ENCODE measurements at places on chromosomes 7 and 10.

DNA sequence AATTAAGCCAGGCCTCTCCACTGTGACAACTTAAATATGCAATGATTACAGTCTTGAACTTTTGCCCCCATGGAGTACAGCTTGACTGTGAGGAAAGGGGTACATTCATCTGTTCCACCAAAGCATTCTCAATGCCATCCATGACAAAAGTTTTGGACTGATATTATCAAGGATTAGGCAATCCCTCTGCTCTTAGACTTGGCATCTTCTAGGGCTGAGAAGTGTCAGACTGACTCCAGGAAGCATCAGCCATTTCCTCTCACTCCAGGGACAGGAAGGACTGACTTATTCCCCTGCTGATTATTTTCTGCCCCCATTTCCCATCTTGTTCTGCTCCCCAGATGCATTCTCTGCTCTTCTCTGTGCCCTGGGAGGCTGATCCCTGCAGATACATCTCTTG lies 69.7 kb downstream of the ZNF365 start:
- no peak for DNase-seq

DNA sequence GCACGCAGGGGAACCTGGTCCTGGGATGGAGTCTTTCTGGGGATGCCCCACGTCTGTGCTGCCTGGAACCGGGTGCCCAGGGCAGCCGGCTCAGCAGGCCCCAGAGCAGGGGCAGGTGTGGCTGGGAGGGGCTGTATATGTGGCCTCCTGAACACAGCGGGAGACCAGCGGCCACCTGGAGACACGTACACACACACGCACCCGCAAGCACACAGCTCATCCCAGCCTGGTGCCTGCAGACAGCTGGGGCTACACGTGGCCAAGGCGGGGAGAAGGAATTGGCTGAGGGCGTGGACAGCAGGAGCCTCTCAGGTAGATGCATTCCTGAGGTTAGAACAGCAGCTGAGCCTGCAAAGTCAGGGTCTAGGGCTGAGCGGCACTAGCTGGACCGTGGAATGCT lies 14.0 kb downstream of the ADAM8 start:
- peak; percentile 77 for DNase-seq

DNA sequence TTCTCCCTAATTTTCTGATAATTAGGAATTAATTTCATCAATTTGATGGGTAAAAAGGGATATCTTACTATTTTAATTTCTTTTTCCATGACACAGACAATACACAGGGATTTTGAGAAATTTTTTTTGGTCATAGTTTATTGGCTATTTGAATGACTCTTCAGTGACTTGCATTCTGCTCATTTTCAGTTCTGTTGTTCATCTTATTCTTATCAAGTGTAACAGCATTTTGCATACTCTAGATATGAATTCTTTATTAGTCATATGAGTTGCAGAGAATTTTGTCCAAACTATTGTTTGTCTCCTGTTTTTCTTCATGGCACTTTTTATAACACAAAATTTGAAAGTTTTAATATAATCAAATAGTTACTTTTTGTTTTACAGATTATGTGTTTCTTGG lies 41.7 kb downstream of the MKLN1 start:
- no peak for DNase-seq

DNA sequence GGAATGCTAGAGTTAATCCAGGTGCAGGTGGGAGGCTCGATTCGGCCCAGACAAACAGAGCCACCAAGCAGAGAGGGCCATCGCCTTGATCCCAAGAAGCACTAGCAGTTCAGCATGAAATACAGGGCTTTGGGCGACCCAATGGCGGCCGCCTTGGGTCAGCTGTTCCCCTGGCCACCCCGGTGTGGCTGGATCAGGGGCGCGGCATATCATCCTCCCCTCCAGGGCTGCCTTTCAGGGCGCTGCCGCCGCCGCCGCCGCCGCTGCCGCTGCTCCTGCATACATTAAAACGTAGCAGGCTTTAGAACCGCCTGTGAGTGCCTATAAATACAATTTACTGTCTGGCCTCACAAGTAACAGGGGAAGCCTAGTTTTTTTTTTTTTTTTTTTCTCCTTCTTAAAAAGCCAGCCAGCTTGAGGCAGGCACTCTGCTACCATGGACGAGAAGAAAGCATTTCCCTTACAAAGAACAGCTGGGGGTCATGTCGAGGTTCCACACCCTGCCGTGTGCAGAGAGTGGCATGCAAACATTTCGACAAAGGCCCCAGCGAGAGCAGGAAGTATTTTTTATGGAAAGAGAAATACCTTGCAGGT lies 57.7 kb upstream of the EFCAB10 start:
- DNase-seq, result peak; percentile 46

GRCh38 chr10:25157650-25158049 lies 17.2 kb upstream of the GPR158 start:
- no peak for DNase-seq

GRCh38 chr7:147803606-147804005 lies 787.0 kb upstream of the C7orf33 start:
- DNase-seq, result no peak

DNA sequence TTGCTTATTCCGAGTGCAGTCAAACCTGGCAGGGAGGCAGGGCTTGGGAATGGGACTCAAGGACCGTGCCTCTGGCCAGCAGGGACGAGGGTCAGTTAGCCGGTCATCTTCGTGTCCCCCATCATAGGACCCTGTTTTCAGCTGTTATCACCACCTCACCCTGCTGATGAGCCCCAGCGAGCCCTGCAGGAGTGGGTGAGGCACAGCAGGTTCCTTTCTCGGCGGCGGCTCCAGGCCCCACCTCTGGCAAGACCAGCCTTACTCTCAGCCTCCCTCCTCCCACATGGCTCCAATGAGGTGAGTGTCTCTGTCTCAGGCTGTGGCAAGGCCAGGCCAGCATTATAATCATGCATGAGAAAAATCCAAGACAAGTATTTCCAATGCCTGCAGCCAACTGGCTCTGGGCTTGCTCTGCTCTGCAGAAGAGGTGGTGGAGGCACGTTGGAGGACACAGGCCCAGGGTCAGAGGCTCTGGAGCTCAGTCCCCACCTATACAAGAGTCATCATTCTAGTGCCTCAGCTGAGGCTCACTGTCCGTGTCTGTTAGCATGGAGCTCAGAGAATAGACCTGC lies 15.7 kb downstream of the PKD1L1 start:
- no peak for DNase-seq

DNA sequence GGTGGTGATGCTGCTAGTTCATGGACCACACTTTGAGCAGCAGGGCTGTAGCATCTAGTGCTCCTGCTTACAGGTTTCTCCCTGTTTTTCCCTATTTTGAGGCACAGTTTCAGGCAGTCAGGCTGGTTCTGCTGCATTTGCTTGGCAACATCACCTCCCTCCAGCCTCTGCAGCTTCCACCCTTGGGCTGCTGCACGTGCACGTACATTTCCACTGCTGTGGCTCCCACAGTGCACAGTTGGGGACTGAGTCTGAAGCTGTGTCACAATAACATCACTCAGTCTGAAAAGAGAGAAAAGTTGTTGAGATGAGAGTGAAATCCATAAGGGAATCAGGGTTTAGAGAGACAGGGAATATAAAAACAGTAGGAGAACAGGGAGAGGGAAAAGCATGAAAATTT lies 230.7 kb upstream of the FZD1 start:
- no peak for DNase-seq

- no peak for DNase-seq
Measured at GRCh38 chr7:121761399-121761798, 111.6 kb upstream of the PTPRZ1 start.

DNA sequence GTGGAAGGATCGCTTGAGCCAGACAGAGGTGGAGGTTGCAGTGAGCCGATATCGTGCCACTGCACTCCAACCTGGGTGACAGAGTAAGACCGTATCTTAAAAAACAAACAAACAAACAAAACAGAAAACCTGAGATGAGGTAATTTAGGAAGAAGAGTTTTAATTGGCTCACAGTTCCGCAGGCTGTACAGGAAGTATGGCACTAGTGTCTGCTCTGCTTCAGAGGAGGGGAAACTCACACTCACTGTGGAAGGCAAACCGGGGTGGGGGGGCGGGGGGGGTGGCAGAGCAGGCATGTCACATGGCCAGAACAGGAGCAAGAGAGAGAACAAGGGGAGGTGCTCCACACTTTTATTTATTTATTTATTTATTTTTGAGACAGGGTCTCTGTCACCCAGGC lies 5.1 kb downstream of the UBE2D4 start:
- DNase-seq, result no peak

- DNase-seq, result peak; percentile 78
Measured at GRCh38 chr7:75866489-75867389, 12.1 kb upstream of the RHBDD2 start.

GRCh38 chr7:69880840-69881239 lies 282.6 kb downstream of the AUTS2 start:
- peak; percentile 63 for DNase-seq

DNA sequence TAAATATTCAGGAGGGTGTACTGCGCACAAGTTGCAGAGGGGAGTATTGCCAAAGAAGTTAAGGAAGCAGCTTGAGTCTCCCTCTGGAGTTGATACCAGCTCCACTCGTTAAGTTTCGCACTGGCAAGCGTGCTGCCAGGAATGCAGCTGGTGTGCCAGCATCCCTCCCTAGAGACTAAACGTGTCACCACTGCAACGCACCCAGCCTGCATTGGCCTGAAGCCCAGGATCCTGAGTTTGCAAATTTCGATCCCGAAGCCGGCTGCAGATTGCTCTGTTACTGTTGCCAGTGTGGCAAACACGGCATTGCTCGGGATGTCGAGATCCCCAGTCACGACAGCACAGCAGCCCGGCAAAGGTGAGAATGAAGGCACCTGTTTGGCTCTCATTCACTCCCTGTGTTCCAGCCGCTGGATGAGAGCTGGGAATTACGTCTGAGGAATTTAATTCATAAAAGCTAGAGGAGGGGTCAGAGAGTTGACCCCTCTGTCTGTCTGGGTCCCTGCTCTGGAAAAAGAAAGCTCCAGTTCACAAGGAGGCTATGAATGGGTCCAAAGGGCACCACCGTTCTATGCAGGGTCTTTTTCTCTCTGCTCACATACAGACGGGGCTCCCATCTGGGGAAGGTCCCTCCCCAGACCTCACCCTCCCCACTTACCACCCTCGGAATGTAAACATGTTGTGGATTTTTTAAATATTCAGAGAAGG lies 61.0 kb downstream of the NRP1 start:
- no peak for DNase-seq

DNA sequence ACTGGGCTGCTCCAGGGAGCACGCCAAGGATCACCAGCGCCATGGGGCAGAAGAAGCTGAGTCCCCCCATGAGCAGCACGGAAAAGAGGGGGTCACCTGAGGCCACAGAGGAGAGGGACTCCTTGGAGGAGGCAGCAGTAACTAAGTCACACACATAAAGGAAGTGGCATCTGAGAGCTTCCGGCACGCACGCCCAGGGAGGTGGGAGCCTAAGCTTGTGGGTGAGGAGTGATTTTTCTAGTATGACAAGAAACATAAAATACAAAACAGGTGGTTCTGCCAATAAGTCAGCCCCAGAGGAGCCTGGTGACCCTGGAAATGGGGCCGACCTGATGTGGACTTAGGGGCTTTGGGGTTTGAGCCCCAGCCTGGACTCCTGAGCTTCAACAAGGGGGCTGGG lies 60.8 kb downstream of the CARD11 start:
- no peak for DNase-seq

DNA sequence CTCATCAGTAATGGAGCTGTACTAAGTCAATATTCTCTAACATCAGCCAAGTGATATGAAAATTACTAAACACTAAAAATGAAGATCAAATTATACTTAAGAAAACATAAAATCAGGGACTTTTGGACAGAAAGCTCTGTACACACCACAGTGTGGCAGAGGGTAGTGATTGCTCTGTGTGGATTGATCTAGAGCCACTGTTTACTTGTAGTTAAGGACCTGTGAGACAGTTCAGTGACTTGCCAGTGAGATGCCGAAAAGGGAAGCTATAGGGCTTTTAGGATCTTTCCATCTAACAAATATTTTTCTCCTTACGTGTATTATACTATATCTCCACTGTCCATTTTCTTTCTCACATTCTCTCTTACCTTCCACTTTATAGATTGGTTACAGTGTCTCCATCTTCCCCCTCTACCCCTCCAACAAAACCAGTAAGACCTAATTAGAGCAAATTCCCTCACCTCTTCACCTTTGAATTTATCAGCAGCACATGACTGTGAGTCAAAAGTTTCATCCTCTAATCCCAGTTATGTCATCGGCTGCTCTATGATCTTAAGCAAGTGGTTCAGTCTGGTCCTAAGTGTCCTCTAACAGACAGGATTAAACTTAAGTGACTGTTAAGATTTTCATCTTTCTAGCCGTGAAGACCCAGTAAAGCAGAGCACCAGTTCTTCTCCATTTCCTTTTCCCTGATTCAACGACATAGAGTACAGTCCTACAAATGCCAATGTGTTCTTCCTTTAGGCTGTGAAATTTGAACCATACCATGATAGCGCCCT lies 6.9 kb downstream of the PIK3CG start:
- DNase-seq, result no peak

- no peak for DNase-seq
Measured at GRCh38 chr7:105141068-105141467, 127.1 kb downstream of the KMT2E start.

GRCh38 chr10:61960396-61961120 lies 59.1 kb downstream of the ARID5B start:
- DNase-seq, result no peak

GRCh38 chr10:75402486-75403143 lies 1.1 kb upstream of the ZNF503 start:
- peak; percentile 96 for DNase-seq

Measured in NCI-H510A treated with DMSO at 0.1 percent for 48 hours (cell line).